ENCODE measurements at places on chromosomes 3 and 15. TPM values are rescaled to one million over a fixed set of nuclear protein-coding genes. Genes with fewer than 3 reads are reported as not detected.
A peak's percentile ranks its signal among the peaks of the same experiment; 100 is the strongest.

Gene TNFSF10
- total RNA-seq, result not detected

DNA sequence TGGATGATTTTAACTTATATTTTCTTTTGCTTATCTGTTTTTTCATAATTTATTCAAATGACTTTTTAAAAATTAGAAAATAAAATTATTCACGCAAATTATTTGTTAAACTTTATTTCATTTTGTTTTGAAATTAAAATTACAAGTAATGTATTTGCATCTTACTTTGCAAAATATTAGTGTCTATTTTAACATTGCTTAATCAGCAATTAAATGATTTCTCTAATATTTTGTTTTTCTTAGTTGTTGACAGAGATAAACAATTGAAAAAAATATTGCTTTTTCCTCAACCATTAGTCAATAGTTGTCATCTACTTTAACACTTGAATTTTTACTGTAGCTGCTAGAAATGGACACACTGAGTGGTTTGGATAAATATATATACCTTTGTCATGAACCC, 32.8 kb upstream of the PYDC2 start:
- no peaks in the 10 kb centered on the region for H3K27me3 ChIP-seq
- H3K36me3 ChIP-seq, result no peaks in the 10 kb centered on the region
- H3K4me1 ChIP-seq, result no peaks in the 10 kb centered on the region
- no peak overlapping the region for H3K4me3 ChIP-seq

- peaks cover 24% of the 10 kb centered on the region for H3K4me1 ChIP-seq
- peak overlapping the region; percentile 25 for H3K27ac ChIP-seq
- DNase-seq, result no peak
- H3K36me3 ChIP-seq, result no peaks in the 10 kb centered on the region
- H3K27me3 ChIP-seq, result peaks cover 11% of the 10 kb centered on the region
Observed at GRCh38 chr15:85793641-85794597, 806 bp downstream of the KLHL25 start.

DNA sequence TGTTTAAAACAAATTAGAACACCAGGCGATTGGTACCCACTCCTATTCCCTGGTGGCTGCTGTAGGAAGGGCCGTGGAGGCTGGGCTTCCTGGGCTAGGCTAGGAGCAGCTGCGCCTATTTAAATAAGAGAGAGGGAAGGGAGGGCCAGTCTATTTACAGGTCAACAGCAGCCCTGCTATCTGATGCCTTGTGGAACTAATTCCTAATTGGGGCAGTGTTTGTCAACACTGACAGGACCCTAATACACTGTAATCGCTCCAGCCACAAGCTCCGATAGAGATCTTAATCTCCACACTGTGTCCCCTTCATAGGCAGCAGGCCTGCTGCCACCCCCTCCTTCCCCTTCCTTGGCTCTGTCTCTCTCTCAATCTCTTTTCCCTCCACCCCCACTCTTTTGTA, 116.9 kb upstream of the SOX14 start:
- H3K4me1 ChIP-seq, result no peaks in the 10 kb centered on the region
- H3K36me3 ChIP-seq, result peaks cover 4% of the 10 kb centered on the region
- H3K27me3 ChIP-seq, result peaks cover 3% of the 10 kb centered on the region
- H3K4me3 ChIP-seq, result no peak overlapping the region
- DNase-seq, result no peak
- H3K27ac ChIP-seq, result no peak overlapping the region

GRCh38 chr3:14431917-14432834, 29.8 kb downstream of the SLC6A6 start:
- no peaks in the 10 kb centered on the region for H3K36me3 ChIP-seq
- H3K4me3 ChIP-seq, result peak overlapping the region; percentile 52
- peak; percentile 88 for DNase-seq
- peaks cover 49% of the 10 kb centered on the region for H3K4me1 ChIP-seq
- peaks cover 8% of the 10 kb centered on the region for H3K27me3 ChIP-seq

DNA sequence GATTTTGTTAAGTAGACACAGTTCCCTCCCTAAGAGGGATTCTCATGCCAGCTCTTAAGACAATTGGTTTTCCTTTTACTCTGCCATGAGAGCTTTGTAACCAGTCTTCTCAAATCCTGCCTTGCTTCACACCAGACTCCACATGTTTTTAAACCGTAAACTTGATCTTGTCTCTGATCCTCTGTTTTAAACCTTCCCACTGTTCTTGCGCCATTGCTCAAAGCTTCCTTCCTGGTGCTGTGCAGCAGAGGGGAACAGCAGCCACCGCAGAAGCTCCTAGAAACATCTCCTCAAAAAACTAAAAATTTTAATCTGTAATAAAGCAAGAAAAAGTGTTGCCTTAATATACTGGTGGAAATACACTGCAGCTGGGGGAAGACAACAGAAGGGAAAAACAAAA, 154.5 kb upstream of the SATB1 start:
- no peak overlapping the region for H3K4me3 ChIP-seq
- H3K27ac ChIP-seq, result no peak overlapping the region
- DNase-seq, result no peak
- no peaks in the 10 kb centered on the region for H3K4me1 ChIP-seq
- peaks cover 4% of the 10 kb centered on the region for H3K36me3 ChIP-seq

DNA sequence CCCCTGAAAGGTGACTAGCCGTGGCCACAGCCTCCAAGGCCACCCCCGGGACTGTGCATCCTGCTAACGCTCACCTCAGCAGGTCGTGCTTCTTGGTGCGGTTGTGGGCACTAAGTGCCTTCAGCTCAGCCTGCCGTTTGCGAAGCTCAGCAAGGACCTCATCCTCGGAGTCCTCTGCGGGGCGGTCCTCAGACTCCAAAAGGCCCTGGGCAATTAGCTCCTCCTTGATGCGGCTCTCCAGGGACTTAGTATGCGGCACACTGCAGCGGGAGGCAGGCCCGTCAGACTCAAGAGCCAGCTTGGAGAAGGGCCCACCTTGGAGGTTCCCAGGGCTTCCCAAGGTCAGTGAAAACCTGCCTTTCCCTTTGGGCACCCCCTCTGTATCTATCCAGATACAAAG, 8.3 kb downstream of the TADA3 start:
- H3K4me3 ChIP-seq, result no peak overlapping the region
- no peaks in the 10 kb centered on the region for H3K27me3 ChIP-seq
- peaks cover 3% of the 10 kb centered on the region for H3K4me1 ChIP-seq
- DNase-seq, result no peak
- H3K27ac ChIP-seq, result no peak overlapping the region

DNA sequence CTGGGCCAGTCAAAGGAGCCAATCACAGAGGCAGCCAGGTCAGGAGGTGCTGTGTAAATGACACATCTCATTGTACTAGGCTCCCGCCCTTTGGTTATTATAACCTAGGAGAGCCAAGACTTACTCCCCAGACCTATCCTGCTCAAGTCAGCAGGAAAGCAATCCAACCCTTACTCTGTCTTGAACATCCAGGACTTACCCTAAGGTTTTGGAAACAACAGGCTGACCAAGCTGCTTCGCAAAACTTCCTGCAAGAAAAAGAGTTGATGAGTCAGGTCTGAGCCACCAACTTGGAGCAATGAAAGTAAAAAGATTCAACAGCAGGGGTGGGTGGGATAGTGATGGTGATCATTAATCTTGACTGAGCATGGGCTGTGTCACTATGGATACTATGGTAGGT, 144.4 kb downstream of the MYLK start:
- DNase-seq, result peak; percentile 80
- peak overlapping the region; percentile 94 for H3K27ac ChIP-seq
- H3K4me3 ChIP-seq, result peak overlapping the region; percentile 71
- H3K36me3 ChIP-seq, result peaks cover 76% of the 10 kb centered on the region
- H3K27me3 ChIP-seq, result peaks cover 11% of the 10 kb centered on the region
